ENCODE measurements at places on chromosomes 11 and 22.

GRCh38 chr11:117022526-117022925, 75.7 kb downstream of the SIK3 start:
- H3K27ac ChIP-seq: no peak overlapping the region
- no peak for DNase-seq
- H3K27me3 ChIP-seq: no peaks in the 10 kb centered on the region
- H3K4me3 ChIP-seq: no peak overlapping the region
- H3K36me3 ChIP-seq: no peaks in the 10 kb centered on the region

DNA sequence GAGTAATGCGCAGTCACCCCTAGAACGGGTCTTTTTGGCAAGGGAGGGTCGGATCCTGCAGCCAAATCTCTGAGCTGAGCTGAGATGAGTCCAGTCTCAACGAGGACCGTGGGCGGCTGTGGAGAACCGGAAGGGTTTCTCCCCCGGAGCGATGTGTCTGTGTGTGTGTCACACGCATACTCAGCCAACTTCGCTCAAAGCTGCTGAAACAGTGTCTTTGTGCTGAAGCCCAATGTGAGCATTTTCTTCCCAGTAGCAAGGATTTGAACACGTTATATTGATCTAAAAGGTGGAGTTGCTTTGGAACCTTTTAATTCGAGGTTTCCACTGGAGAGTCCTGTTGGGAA, 1.4 kb upstream of the CELSR1 start:
- H3K27ac ChIP-seq: no peak overlapping the region
- H3K4me1 ChIP-seq: no peaks in the 10 kb centered on the region
- H3K36me3 ChIP-seq: peaks cover 14% of the 10 kb centered on the region
- peaks cover 17% of the 10 kb centered on the region for H3K27me3 ChIP-seq

DNA sequence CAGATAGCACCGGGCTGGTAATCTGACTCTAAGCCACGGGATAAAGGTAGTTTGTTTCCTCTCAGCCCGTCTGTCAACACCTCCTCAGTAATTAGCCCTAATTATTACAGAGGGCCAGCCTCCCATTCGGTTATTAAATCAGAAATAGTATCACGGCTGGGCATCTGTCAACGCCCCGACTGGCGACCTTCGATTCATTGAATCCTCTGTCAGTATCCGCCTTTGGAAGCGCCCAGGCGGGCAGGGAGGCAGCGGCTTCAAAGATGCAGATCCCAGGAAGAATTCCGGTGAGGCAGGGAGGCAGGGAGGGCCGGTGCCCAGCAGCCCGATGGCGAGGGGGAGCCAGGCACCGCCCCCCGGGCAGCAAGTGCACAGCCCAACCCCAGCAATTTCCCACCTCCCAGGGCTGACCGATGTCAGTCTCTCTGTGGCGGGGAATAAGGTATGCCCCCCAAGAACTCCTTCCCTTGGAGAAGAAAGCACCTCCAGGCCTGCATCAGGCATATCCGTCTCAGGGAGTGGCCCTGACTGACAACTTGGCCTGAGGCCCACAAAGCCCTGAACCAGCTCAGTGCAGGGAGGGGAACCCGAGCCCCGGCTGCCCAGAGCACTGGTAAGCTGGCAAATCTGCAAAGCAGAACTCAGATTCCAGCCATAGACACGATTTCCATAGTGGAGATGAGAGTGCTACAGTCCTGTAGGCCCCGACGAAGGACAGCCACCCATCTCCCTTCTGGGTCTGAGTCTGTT, 11.4 kb downstream of the GNB1L start:
- no peaks in the 10 kb centered on the region for H3K4me1 ChIP-seq
- no peak for DNase-seq
- H3K27ac ChIP-seq: no peak overlapping the region
- peaks cover 17% of the 10 kb centered on the region for H3K36me3 ChIP-seq
- H3K27me3 ChIP-seq: no peaks in the 10 kb centered on the region
- no peak overlapping the region for H3K4me3 ChIP-seq

DNA sequence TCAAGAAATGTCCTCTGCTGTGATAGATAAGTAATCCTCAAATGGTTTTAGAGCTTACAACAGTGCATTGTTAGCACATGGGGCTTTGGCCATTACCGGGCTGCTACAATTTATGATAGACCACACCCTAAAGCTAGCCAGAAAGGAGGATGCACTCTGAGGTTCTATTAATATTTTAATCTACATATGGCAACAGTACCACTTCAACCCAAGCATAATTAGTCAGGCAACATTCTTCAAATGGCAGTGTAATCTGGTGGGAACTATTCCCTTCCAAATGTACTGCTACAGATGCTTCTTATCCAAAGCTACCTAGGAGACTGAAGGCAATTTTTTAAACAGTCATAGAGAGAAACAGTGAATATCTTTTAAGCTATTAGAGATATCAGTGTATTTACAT, 697.6 kb downstream of the KCNA4 start:
- DNase-seq: no peak
- no peaks in the 10 kb centered on the region for H3K36me3 ChIP-seq
- H3K27me3 ChIP-seq: no peaks in the 10 kb centered on the region
- no peak overlapping the region for H3K4me3 ChIP-seq
- no peaks in the 10 kb centered on the region for H3K4me1 ChIP-seq

DNA sequence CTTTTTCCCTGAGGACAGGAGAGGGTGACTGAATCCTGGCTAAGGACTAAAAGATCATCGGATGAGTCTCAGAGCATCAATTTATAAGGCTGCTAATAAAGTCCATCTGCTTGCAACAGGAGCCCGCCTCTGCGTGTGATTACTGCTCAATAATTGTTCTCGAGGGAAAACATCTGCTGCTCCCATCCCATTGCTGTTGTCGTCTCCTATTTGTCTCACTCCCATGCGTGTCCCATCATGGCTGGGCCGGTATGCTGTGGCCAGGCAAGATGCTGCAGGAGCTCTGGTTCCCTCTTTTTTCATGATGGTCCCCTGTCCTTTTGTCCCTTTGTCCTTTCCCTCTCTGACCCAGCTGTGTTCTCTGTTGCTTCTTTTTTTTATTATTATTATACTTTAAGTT, 121.2 kb downstream of the SPATA19 start:
- no peak overlapping the region for H3K27ac ChIP-seq
- no peak overlapping the region for H3K4me3 ChIP-seq
- no peaks in the 10 kb centered on the region for H3K4me1 ChIP-seq
- no peaks in the 10 kb centered on the region for H3K36me3 ChIP-seq
- DNase-seq: no peak
